ENCODE measurements at places on chromosomes 12 and 14. TPM values are rescaled to one million over a fixed set of nuclear protein-coding genes. Genes with fewer than 3 reads are reported as not detected.

The ADIPOR2 gene
- total RNA-seq, result 24.5 TPM

The VAMP1 gene
- total RNA-seq, result 10.3 TPM

The HIF1A gene
- 403 TPM for total RNA-seq

The BICD1 gene
- 8.9 TPM for total RNA-seq

The LYZ gene
- not detected for total RNA-seq

The OVCH1 gene
- 0.20 TPM for total RNA-seq

The KRT7 gene
- 6.3 TPM for total RNA-seq

The OASL gene
- total RNA-seq, result 0.37 TPM

The INHBC gene
- not detected for total RNA-seq
